Panc1 (cell line): ENCODE measurements at places on chromosomes 16 and 17. TPM values are rescaled to one million over a fixed set of nuclear protein-coding genes. Genes with fewer than 3 reads are reported as not detected.

- no peak for DNase-seq
Measured at GRCh38 chr16:31913668-31914067, 40.1 kb downstream of the ZNF267 start.

- no peak for DNase-seq
Measured at GRCh38 chr16:20744922-20745440, 3.4 kb upstream of the THUMPD1 start.

- no peak for DNase-seq
Measured at GRCh38 chr17:10369239-10369638, 3.6 kb downstream of the MYH13 start.

DNA sequence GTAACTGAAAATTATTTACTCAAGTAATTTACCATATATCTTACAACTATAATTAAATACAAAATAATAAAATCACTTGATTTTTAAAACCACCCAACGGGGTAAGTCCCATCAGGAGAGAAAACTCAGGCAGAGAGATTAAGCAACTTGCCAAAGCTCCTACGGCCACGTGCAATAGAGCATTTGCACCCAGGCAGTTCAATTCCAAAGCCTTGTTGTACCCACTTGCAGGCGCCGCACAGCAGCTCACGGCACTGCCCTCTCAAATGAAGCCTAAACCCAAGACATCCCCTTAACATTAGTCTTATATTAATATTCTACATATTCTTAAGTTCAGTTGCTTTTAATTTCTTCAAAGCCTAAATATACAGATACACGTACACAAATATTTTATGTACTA, 75.7 kb downstream of the SPAG9 start:
- DNase-seq: no peak

DNA sequence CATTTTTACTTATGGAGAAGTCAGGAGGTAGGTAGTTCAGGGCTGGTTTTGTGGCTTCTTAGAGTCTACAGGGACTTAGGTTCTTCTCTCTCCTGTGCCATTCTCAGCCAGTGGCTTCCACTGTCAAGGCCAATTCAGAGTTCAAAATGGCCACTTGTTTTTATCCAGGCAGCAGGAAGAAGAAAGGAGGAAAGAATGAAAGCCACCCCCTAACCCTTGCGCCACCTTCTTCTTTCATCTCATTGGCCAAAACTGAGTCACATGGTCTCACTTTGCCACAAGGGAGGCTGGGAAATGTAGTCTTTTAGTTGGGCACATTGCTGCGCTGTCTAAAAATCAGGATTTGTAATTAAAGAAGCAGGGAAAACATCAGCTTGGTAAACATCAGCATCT, 60.8 kb upstream of the MED9 start:
- DNase-seq: no peak

DNA sequence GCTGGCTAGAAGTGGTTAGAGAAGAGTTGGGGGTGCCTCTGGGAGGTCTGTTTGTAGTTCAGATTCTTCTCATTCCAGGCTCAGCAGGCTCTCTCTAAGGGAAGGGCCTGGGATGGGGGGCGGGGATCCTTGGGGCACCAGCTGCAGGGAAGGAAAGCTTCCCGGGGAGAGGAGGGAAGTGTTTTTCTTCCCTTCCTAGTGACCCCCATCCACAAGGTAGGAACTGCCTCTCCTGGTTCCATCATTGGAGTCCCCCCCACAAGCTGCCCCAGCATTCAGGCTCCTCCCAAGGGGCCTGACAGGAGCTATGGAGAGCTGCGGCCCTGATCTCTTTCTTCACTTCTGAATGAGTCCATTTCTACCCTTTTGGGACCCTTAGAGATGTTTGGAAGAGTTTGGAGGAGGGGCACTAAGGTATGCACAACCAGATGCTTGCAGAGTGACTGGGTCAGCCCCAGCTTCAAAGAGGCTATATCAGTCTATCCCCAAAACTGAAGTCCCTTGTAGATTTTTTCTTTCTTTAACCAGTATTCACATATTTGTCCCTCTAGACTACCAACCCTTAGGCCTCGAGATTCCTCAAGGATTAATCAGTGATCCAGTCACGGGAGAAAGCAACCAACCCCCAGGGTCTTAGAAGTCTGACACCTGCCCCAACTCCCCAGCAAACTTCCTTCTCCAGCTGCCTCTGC, 13.9 kb upstream of the FZD2 start:
- no peak for DNase-seq

Gene RUNDC1
- total RNA-seq: 11.2 TPM

Gene HYDIN
- 0.80 TPM for total RNA-seq

DNA sequence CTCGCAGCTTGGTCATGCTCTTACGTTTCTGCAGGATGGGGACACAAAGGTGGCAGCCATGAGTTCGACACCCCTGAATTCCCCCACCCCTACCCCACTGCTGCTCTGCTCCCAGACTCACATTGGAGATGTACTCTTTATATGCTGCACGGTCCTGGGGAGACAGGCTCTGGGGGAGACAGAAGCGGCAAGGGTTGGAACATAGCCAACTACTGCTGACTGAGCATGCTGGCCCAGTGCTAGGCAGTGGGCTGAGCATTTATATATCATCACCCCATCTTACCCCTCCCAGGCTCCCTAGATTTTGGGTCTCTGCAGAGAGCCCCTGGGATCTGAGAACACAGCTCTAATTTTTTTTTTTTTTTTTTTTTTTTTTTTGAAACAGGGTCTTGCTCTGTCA, 8.1 kb upstream of the ATXN7L3 start:
- DNase-seq: no peak

Gene LPCAT2
- 62.1 TPM for total RNA-seq

GRCh38 chr16:73354434-73354833, 306.5 kb upstream of the ZFHX3 start:
- no peak for DNase-seq

Gene SULT1A1
- total RNA-seq: 1.5 TPM

Gene TBC1D16
- 41.6 TPM for total RNA-seq

- no peak for DNase-seq
Measured at GRCh38 chr17:30472238-30472890, 4.8 kb upstream of the GOSR1 start.

DNA sequence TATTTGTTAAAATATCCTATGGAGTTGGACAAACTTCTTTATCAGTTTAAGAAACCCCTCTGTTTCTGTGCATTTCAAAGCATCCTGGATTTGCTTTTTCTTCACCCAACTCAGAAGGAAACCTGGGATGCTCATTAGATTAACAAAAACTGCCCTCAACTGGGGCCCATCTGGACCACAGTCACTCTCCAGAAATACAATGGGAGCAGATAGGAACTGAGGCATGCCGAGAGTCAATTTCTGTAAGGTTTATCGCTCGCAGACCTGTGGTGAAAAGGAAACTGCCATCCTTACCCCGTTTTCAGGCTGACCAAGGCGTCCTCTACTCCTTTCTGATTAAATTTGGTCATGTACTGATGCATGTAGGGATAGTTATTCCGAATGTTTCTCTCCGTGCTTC, 360.3 kb downstream of the GRIN2A start:
- DNase-seq: no peak

Gene SEZ6L2
- 70.7 TPM for total RNA-seq

Gene ITPRIPL2
- 83.2 TPM for total RNA-seq

Gene MT4
- not detected for total RNA-seq

DNA sequence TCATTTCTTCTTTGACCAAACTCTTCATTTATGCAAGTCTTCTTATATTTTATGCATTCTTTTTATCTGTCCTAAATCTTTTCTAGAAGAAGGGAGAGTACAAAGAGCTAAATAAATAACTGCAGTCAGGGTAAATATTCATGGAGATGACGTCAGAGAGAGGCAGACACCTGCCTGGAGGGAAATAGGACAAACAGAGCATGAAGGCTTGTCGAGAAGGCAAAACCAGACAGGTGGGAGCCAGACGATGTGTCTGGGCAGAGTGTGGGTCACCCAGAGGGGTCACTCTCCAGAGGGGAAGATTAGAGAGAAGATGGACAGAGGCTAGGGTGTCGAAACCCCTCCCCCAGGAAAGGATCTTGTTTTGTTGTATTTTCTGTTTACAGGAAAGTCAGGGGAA, 78.3 kb upstream of the RPL38 start:
- DNase-seq: no peak

DNA sequence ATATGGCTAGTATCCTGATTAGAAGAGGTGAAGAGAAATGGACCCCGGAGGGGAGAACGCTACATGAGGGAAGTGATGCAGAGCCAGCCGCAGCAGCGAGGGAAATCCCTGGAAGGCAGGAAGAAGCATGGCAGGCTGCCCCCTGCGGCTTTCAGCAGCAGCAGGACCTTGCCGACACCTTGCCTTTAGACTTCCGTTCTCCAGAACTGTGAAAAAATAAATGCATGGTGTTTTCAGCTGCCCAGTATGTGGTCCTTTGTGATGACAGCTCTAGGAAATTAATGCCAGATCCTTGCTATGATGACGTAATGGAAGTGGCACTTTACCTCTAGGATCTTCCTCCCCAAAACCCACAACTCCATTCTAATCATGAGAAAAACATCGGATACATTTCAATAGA, 9.7 kb upstream of the ZFP1 start:
- DNase-seq: no peak

GRCh38 chr17:80441133-80441578, 26.2 kb downstream of the ENDOV start:
- no peak for DNase-seq

GRCh38 chr16:88767546-88768070, 17.4 kb downstream of the PIEZO1 start:
- DNase-seq: no peak

DNA sequence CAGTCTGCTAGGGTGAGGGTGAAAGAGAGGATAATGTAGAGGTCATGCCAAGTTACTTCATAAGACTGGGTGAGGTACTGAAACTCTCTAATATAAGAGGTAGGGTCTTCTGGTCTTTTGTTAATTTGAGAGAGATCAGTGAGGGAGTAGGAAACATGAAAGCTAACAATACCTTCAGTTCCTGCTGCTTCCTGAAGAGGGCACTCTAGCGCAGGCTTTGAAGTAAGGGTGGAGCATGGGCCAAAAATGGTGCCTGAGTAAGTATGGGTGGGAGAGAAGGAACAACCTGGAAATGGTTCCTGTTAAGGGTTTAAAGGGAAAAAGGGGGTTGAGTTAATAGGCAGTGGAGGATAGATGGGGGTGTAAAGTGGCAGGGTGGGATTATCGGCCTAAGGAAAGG, 2449.5 kb downstream of the TP53TG3F start:
- DNase-seq: no peak

Gene PHF23
- total RNA-seq: 69.3 TPM
